ENCODE measurements at places on chromosomes 7 and 10.

- DNase-seq = no peak
Observed at GRCh38 chr10:49366460-49366859, 29.4 kb downstream of the DRGX start.

DNA sequence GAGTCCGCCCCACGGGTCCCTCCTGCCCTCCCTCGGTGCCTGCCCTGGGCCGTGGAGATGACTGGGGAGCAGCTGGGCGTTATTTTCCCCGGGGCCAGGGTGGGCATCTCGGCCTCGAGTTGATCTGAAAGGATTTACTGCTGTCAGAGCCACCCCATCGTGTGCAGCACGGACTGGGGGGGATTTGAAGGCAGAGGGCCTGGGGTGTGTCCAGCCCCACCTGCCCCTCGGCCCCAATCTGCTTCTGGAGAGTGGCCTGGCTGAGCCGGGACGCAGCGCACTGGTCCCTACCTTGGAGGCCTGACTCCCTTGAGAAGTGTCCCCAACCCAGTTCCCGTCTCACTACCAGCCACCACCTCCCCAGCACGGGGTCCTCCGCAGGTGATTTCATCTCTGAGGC lies 24.2 kb upstream of the PFKFB3 start:
- DNase-seq = no peak

- DNase-seq = no peak
Observed at GRCh38 chr10:84308481-84309304, 19.7 kb upstream of the CCSER2 start.

- DNase-seq = no peak
Observed at GRCh38 chr10:80468002-80468401, 13.9 kb downstream of the TSPAN14 start.

DNA sequence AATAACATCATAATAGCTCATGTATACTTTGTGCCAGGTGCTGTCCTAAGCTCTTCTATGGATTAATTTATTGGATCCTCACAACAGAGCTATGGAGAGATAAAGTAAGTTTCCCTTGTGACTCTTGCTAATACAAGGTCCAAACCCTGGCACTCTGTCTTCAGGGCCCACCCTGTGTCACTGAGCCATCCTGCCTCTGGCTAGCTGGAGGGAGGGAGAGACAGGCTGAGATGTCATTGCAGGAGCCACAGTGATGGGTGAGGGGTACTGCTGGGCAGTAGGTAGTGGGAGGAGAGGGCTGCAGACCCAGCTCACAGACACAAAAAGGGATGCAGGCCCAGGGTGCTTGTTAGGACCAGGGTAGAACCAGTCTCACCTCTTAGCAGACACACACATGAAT lies 16.9 kb downstream of the GCK start:
- DNase-seq = no peak

- no peak for DNase-seq
Observed at GRCh38 chr10:62765726-62766125, 38.8 kb upstream of the ADO start.

- DNase-seq = no peak
Observed at GRCh38 chr10:93992400-93993030, 1.2 kb upstream of the PLCE1 start.

DNA sequence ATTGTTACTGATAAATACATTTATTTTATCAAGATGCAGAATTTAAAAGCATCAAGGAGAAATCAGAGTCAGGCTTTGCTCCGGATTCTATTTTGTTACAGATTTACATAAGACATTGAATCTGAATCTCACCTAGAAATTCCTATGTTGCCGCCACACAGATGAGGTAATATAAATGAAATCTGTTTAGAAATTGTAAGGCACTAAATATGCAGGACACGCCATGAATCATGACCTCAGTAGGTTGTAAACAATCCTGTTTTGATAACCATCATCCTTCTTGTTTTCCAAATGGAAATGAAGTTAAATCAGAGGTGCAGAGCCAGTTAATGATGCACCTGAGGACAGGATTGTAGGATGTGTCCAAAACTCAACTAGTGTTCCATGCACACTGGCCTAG lies 778.0 kb downstream of the MAGI2 start:
- DNase-seq = no peak
